ENCODE measurements at places on chromosomes 6 and 20.
A peak's percentile ranks its signal among the peaks of the same experiment; 100 is the strongest.

GRCh38 chr20:10427060-10427692 lies 6.8 kb downstream of the MKKS start:
- peak; percentile 64 for DNase-seq

DNA sequence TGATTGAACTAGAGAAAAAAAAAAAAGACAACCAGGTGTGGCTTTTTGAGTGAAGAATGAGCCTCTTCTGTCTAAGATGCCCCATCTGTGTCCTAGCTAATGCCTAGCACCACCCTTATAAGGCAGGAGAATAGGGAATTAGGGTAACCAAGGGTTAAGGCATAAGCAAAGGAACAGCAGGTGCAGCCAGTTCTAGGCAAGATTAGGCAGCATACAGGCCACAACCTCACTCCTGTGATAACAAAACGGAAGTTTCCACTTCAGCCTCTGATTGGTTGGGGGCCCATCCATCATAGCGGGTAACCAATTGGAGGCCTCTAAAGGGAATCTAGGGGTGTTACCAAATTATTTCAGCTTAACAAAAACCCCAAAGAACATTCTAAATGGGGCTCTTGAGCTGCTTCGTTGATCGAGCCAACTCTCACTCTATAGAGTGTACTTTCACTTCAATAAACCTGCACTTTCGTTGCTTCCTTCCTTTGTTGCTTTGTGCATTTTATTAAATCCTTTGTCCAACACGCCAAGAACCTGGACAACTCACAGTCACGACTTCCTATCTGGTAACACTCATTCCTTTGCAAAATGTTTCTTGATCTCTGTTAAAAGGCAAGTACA lies 61.9 kb upstream of the TAGAP start:
- DNase-seq = peak; percentile 87

DNA sequence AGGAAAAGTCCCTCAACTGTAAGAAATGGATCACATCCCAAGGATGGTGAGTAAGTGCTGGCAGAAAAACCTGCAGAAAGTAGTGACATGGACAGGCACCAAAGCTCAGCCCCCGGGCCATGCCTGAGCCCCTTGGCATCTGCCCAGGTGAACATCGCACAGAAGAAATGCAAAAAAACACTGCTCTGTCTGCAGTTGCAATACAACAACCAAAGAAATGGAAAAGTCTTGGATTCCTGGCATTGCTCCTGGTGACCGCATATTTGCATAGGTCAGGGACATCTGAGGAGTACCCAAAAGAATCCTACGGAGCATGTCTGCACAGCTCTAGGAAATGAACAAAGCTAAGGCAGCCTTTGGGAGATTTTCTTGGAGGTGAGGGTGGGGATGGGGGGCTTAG lies 63.1 kb upstream of the PTPRT start:
- no peak for DNase-seq

- peak; percentile 69 for DNase-seq
These were observed 1.3 kb downstream of the C20orf203 start for GRCh38 chr20:32672394-32672981.

DNA sequence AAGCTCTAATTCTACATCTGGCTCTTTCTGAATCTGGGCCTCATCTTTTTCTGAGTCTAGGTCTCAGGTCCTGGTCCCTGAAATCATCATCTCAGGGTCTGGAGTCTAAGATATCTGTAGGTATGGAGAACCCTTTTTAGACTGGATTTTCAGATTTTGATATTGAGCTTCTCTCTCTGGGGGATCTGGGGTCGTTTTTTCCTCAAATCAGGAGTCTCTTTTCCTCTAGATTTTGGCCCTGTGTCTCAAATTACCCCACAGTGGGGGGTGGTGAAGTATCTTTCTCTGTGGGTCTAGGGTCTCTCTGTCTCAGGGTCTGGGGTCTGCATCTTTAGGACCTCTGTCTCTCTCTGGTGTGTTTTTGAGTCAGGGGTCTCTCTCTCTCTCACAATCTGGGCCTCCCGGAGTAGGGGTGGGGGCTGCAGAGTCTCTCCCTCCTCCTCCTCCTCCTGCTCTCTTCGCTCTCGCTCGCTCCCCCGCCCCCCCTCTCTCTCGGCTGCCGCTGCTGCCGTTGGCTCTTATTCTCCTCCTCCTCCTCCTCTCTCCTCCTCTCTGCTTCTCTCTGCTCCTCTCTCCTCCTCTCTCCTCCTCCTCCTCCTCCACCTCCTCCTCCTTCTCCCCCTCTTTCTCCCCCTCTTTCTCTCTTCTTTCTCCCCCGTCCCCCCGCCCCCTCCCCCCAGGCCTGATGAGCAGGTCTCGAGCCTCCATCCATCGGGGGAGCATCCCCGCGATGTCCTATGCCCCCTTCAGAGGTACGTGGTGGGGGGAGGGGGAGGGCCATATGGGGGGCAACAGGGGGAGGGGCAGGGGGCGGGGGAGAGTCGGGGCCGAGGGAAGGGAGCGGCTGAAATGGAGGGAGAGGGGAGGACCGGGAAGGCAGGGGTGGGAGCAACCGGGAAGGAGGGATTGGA lies at the start of gene SYNGAP1:
Gene SYNGAP1, plus strand, starts transcription at position 486 of the 911 bp plus-strand sequence. Its CDS starts 200 bp downstream, at position 686.
- no peak for DNase-seq

All from suppressor macrophage treated with lipopolysaccharide for 1 hour (primary cell).